ENCODE measurements at places on chromosomes 1 and 21. TPM values are rescaled to one million over a fixed set of nuclear protein-coding genes. Genes with fewer than 3 reads are reported as not detected.

The MATN1 gene
- total RNA-seq, result 0.12 TPM

The NBPF6 gene
- total RNA-seq, result not detected

The NPHS2 gene
- total RNA-seq, result not detected

The NGF gene
- total RNA-seq, result not detected

The CFAP45 gene
- total RNA-seq, result 0.59 TPM

The DENND2D gene
- 31.9 TPM for total RNA-seq

The RTCA gene
- total RNA-seq, result 26.5 TPM

The ACTN2 gene
- total RNA-seq, result 0.20 TPM

DNA sequence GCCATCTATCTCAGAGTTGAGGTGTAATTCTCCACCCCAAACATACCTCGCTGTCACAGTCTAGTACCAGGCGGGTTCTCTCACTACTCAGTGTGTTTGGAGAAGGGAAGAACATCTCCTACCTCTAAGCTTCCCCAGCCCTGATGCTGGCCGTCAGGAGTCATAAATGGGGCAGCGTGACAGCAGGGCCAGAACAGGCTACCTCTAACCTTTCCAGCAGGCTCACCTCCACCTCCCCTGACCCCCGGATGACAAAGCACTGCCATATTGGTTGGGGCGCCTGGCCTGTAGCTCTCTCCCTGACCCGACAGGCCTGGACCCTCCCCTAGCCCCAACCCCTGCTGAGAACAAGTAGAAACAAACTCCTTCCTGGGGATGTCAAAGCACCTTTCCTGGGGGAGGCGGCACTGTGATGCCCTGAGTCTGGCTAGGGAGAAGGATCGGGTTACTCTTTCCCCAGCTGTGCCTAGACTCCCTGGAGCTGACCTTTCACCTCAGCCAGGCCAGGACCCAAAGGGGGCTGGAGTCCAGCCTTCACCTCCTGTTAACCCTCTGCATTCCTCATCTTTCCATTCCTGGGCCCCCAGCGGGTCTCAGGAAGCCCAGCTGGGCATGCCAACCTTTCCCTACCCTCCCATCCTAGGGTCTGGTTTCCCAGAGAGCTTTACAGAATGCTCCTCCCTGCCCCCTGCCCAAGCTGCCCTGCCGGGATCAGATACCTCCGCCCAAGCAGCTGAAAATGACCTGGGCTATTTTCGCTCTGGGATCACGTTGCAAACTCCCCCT, 34.2 kb downstream of the AHDC1 start:
- H3K27ac ChIP-seq, result peak overlapping the region; percentile 44
- no peak overlapping the region for H3K4me3 ChIP-seq
- peaks cover 91% of the 10 kb centered on the region for H3K4me1 ChIP-seq
- H3K36me3 ChIP-seq, result no peaks in the 10 kb centered on the region
- DNase-seq, result no peak
- no peaks in the 10 kb centered on the region for H3K27me3 ChIP-seq

DNA sequence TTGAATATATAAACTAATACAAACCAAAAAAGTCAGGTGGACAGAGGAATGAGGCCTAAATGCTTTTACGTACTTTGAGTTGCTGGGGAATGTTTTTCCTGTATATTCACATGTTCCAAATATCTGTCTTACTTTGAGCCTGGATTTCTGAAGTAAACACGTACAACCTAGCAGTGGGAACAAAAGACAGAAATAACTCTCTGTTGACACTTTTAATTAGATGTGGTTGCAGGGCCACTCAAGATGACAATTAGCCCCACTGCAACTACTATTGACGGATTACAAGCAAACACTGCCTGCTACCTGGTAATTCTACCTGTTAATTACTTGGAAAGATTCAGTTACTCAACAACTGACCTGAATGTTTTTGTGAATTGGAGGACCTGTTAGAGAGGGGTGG, 196.9 kb downstream of the TTLL7 start:
- no peak overlapping the region for H3K4me3 ChIP-seq
- DNase-seq, result no peak
- no peaks in the 10 kb centered on the region for H3K27me3 ChIP-seq
- H3K4me1 ChIP-seq, result no peaks in the 10 kb centered on the region
- no peak overlapping the region for H3K27ac ChIP-seq

DNA sequence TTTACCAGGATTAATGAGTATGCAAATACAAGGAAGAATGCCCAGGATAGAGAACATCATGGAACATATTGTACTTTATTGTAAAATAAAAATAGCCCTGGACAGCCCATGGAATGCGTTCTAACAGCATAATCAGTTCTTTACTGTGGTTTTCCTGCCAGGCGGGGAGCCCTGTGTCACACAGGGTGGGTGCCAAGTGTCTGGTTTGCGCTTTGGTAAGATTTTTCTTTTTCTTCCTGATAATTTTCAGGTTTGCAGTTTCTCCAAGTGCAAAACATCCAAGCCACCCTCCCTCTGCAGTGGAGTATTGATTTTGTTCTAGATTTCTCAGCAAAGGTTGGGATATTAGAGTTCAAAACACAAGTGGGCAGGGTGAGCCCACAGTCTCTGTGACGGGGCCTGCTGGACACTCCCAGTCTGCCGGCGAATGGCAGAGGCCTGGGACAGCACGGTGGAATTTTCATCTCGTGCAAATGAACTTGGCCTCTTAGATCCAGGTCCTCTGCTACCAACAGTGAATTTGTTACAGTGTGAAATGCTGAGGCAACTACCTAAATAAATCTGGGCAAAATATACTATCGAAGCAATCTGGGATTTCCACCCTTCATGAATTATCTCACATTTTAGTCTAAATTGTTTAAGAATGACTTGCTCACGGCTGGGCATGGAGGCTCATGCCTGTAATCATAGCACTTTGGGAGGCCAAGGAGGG, 15.6 kb upstream of the KCNJ15 start:
- no peak overlapping the region for H3K27ac ChIP-seq
- H3K4me1 ChIP-seq, result no peaks in the 10 kb centered on the region
- H3K27me3 ChIP-seq, result no peaks in the 10 kb centered on the region
- no peak overlapping the region for H3K4me3 ChIP-seq

GRCh38 chr21:34722684-34723300, 54.0 kb downstream of the CLIC6 start:
- H3K4me1 ChIP-seq, result peaks cover 4% of the 10 kb centered on the region
- H3K36me3 ChIP-seq, result no peaks in the 10 kb centered on the region
- no peak for DNase-seq

DNA sequence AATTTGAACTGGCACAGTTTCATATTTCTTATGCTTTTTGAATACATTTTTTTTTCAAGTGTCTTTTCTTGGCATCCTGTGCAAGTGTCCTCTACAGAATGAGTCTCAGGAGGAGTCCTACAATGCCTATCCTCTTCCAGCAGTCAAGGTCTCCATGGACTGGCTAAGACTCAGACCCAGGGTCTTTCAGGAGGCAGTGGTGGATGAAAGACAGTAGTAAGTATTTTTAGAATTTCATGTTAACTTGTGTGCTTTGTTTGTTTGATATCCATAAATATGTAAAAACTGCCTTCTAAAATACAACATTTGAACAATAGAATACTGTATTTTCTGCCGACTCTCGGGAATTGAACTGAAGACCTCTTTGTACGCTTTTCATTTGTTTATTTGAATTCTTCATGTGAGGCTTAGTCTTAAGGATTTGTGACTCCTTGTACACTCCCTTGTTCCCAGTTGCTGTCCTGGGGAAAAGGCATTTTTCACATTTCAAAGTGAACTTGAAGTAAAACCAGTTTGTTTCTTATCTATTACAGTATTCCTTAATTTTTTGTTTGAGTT, 56.6 kb downstream of the NCF2 start:
- no peaks in the 10 kb centered on the region for H3K4me1 ChIP-seq
- DNase-seq, result no peak
- H3K27ac ChIP-seq, result no peak overlapping the region
- H3K4me3 ChIP-seq, result no peak overlapping the region

DNA sequence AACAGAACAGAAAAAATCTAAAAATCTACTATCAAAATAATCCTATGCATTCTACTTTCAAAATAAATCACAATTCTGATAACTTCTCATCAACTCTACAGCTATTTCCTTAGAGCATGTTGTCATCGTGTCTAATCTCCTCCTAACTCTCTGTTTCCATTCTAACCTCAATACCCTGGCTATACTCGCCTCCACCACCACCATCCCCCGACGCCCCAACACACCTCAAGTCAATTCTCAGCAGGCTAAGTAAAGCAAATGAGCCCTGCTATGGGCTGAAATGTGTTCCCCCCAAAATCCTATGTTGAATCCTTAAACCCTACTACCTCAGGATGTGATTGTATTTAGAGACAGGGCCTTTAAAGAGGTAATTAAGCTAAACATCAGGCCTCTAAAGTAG, 34.6 kb downstream of the NRDC start:
- no peak overlapping the region for H3K27ac ChIP-seq
- H3K27me3 ChIP-seq, result no peaks in the 10 kb centered on the region
- H3K36me3 ChIP-seq, result no peaks in the 10 kb centered on the region
- H3K4me1 ChIP-seq, result peaks cover 4% of the 10 kb centered on the region
- DNase-seq, result no peak

DNA sequence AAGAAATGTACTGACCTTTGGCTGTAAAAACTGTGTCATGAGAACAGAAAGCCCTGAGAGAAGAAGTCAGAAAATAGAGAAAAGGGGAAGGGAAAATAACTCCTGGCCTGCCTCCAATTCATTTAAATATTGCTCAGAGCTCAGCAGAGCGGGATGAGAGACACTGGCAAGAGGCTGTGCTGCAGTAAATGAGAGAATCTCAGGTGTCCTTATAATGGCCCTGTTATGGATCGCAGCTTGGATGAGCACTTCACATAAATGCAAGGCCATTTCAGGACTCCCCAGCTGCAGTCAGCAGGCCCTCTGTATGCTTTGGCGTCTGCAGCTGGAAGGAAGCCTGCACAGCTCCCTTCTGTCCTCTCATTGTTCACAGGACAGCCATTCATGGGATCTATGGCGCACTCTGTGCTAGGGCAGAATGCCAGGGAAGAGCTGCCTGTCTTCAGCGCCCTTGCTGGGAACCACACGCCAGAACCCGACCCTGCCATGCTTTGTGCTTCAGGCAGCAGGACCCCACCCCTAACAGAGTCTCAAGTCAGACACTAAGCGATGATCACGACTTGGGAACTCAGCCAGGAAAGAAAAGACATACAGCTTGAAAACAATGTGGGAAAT, 20.7 kb upstream of the ABCB10 start:
- no peak overlapping the region for H3K4me3 ChIP-seq
- no peaks in the 10 kb centered on the region for H3K27me3 ChIP-seq
- no peak for DNase-seq
- H3K27ac ChIP-seq, result no peak overlapping the region

GRCh38 chr1:119368554-119368953, at the start of gene HAO2:
TSS of gene HAO2 (plus strand) at chr1:119368785. CDS start at chr1:119381086, 12,301 bp downstream.
- no peak for DNase-seq
- 0 out of 2 replicates have a peak, but pooled peaks cover 7% of the 10 kb centered on the region for H3K27me3 ChIP-seq
- H3K36me3 ChIP-seq, result no peaks in the 10 kb centered on the region
- no peak within 1 kb of the TSS for H3K27ac ChIP-seq
- H3K4me3 ChIP-seq, result no peak within 1 kb of the TSS
- H3K4me1 ChIP-seq, result no peaks in the 10 kb centered on the region

DNA sequence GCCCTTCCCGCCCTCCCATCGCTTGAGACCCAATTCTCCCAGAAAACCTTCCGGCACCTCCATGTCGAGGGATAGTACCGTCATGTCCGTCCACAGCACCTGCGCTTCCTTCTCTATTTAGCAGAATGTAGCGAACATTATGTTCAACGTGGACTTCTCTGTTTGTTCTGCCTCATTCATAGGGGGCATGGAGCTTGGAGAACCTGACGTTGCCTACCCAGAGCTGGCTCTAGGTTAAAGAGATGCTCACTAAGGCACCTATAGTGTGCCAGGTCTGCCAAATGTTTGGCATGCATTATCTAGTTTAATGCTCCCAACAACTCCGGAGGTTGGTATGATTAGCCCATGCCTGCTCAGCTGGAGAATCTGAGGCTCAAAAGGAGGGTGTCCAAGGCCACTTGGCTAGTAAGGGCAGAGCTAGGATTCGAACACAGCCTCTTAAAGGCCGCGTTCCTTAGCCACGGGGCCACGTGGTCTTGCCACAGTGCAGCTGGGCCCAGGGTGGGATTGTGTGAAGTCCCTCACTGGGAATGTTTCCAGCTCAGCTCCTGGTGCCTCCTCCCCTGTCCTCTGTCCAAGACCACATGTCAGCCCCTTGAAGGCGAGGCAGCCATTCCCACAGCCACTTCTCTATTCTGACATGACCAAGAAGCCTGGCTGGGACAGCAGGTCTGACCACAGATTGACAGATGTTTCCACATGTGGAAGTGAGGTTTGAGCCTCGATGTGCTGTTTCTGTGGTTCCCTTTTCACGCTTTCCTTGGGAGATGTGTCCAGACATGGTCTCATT, 57.8 kb downstream of the RUNX3 start:
- H3K4me1 ChIP-seq, result no peaks in the 10 kb centered on the region
- no peaks in the 10 kb centered on the region for H3K27me3 ChIP-seq
- DNase-seq, result no peak
- no peak overlapping the region for H3K27ac ChIP-seq
- H3K36me3 ChIP-seq, result no peaks in the 10 kb centered on the region
- H3K4me3 ChIP-seq, result no peak overlapping the region

DNA sequence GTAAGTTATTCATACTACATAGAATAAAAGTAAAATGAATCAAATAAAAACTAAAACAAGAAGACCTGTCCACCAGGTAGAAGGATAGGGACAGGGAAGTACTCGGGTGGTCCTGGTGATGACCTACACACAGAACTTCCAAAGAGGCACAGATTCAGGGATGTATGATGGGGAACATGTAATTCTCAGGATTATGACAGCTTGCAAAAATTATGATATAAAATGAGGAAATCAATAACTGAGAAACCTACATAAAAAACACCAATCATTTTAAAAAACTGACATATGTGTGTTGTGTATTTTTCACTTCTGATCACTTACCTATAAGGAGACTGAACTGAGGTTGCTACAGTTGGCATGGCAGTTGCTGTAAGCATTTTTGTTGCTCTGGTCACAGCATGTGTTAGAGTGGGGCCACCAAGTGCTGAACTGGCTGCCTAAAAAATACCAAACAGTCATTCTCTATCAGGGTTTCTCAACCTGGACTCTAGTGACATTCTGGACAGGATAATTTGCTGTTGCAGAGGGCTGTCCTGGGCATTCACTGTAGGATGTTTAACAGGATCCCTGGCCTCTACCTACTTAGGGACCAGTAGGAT, 73.8 kb downstream of the USP24 start:
- peaks cover 39% of the 10 kb centered on the region for H3K36me3 ChIP-seq
- no peak for DNase-seq
- H3K4me1 ChIP-seq, result no peaks in the 10 kb centered on the region
- no peak overlapping the region for H3K4me3 ChIP-seq

GRCh38 chr1:215040190-215040589, 42.3 kb upstream of the KCNK2 start:
- H3K36me3 ChIP-seq, result no peaks in the 10 kb centered on the region
- H3K4me3 ChIP-seq, result no peak overlapping the region
- DNase-seq, result no peak
- no peaks in the 10 kb centered on the region for H3K4me1 ChIP-seq
